ENCODE measurements at places on chromosomes 5 and 9.

DNA sequence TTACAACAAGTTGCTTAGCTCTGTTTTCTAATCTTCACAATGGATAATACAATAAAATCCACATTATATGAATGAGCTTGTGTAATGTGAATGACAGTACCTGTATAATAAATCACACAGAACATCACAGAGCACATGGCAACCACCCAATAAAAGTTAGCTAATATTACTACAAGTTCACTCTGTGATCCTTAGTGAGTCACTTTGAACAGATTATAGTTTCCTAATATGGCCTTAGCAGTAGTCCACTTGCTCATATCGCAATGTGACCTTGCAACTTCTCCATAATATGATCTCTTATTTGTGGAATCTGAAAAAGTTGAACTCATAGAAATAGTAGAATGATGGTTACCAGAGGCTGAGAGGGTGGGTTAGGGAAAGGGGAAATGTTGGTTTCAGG, 361.3 kb downstream of the PTPRD start:
- no peak for DNase-seq

DNA sequence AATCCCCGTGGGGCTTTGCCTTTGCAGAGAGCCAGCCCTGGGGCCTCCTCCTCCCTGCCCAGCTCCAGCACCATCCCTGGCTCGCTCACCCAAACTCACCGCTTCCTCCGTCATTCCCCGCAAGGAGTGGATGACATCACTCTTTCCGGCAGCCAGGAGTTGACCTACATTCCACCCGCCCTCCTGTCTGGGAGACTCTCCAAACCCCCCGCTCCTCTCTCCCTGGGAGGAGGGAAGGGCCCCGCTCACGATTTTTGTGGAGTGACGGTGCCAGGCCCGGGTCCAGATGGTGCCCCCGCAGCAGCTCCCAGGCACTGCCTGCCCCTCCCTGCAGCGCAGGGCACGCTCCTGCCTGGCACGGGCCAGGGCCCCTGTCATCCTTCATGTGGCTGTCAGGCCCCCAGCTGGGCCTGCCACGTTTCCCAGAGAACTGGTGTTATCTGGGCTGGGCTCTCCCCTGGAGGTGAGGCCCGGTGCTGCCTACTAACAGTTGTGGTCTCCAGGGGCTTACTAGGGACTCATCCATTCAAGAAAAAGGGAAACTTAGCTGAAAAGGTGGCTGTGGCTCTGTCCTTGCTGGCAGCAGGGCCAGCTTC, 52.3 kb downstream of the NTNG2 start:
- peak; percentile 93 for DNase-seq

DNA sequence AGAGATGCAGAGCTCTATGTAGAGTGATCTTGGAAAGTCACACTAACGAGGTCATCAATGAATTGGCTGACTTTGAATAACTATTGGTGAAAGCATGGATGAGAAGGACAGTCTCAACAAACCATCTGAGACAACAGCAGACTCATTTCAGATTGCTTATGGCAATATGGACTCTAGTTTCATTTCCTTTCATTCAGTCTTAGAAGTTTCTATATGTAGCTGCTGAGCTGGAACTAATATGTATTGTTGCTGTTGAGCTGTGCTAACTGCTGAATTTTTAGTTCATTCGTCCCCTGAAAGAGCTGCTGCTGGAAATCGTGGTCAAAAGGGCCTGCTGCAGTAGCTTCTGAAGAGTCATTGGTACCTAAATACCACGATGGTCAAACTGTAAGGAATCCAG, 31.3 kb downstream of the TNFSF15 start:
- no peak for DNase-seq

GRCh38 chr9:131138676-131139075, 13.3 kb downstream of the NUP214 start:
- DNase-seq: no peak

DNA sequence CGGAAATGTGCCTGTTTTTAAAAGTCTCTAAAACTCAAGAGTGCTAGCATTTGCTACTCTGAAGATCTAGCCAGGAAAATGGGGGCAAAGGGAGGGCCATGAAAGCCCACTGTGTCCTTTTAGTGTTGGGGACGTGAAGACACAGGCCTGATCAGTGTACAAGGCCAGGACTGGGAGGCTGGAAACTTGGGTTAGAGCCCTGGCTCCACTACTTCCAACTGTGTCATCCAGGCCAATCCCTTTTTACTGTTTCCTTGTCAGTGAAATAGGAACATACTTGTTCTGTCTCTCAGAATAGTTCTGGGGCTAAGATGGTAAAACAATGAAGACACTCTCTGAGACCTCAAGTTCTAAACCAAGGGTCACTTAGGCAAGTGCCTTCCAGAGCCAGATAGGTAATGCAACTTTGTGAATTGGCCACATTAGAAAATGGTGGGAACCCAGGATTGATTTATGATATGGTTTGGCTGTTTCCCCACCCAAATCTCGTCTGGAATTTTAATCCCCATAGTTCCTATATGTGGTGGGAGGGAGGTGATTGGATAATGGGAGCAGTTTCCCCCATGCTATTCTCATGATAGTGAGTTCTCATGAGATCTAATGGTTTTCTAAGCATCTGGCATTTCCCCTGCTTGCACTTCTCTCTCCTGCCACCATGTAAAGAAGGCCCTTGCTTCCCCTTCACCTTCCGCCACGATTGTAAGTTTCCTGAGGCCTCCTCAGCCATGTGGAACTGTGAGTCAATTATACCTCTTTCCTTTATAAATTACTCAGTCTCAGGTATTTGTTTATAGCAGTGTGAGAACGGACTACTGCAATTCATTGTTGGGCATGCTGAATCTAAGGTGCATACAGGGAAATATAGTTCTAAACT, 30.4 kb upstream of the B4GALT1 start:
- DNase-seq: no peak
